ENCODE measurements at places on chromosomes 5 and 9.
A peak's percentile ranks its signal among the peaks of the same experiment; 100 is the strongest.

DNA sequence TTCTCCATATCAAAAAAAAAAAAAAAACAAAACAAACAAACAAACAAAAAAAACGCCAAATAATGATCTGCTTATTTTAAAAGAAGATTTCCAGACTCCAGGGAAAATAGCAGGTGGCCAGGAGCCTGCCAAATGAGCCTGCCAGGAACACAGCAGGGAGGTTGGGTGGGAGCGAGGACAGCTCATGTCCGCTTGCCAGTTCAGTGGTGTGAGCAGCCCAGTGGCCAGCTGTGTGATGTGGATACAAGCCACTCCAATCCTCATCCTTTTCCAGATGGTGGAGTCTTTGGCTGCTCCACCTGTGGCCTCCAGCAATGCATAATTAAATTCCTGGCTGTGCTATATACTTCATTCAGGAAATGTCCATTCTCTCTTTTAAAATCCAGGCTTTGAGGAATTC, 1025.1 kb upstream of the C9orf72 start:
- peak; percentile 35 for DNase-seq

DNA sequence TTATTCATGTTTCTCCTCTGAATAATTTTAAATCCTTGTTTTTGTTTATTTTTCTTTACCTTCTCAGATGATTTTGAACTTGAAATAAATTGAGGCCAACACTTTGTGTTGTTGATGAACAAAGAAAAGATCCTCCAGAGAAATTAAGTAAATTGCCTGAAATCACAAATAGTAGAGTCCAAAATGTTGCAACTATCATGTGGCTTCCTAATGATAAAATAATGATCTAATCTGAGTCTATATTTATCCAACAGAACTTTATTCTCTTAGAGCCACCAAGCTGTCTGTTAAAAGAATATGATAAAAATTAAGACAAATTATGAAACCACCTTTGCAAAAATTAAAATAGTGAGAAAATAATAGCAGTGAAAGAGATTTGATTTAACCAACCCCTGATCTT, 132.2 kb upstream of the SPEF2 start:
- no peak for DNase-seq

DNA sequence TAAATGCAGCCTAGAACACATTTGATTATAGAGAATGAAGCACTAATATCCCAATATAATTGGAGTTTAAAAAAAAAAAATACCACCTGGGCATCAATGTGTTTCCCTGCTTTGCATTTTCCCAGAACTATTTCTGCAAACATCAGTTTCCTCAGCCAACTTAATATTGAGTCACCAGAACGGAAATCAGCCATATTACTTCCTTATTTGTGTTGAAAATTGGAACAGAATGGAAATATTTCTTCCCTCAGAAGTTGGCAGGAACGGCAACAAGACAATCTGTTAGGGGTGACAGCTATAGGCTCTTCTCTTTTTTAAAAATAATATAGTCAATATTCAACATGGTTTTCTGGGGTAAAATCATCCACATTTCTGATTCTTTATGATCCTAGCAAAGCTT, 4.0 kb downstream of the MFAP3 start:
- no peak for DNase-seq

DNA sequence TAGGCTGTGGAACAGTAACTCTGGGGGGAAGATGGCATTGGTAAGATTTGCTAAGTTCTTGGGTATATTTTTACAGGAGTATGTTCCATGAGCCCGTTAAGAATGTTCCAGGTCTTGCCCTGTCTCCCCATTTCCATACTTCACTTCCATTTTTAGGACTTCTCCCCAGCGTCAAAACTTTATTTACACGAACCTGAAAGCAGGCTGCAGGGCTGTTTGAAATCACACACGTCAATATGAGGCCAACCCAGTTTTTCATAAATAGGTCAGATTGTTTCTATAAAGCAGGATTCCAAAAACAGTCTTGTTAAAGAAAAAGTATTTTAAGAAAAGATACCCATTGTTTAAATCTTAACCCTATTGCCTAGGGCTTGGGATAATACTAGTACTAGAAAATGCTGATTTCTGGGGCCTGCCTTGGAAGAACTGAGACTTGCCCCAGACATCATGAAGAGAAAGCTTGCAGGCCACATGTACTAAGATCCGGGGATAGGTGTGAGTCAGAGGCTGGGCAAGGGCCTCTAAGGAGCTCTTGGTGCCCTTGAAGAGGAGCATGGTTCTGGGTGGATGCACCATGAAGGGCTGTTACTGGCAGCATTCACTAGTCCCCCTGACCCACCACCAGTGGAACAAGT, 24.2 kb downstream of the TRIO start:
- no peak for DNase-seq

GRCh38 chr9:133991964-133992779, at the start of gene VAV2:
VAV2 (minus strand) TSS chr9:133992324; CDS start chr9:133992278, 46 bp downstream.
- DNase-seq, result peak; percentile 62

GRCh38 chr5:125083981-125084380, 337.5 kb upstream of the ZNF608 start:
- no peak for DNase-seq

GRCh38 chr5:1380011-1380817, 35.3 kb upstream of the CLPTM1L start:
- DNase-seq, result peak; percentile 68

- DNase-seq, result no peak
Observed at GRCh38 chr9:131863306-131863896, 123.5 kb upstream of the RAPGEF1 start.

DNA sequence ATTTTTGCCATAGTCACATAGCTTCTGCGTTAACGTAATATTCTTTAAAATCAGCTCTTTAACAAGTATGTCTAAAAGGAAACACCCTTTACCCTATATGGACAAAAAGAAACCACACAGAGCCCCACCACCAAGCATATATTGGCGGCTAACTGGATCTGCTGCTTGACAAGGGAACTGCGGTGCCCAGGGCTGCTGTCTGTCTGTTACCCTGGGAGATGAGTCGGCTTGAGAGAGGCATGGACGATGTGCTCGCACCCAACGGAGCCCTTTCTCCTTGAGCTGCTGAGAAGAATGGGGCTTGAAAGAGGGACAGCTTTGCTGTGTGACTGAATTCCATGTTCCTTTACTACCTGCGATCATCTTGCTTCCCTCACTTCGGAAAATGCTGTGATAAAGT, 158.6 kb upstream of the SHB start:
- DNase-seq, result no peak

DNA sequence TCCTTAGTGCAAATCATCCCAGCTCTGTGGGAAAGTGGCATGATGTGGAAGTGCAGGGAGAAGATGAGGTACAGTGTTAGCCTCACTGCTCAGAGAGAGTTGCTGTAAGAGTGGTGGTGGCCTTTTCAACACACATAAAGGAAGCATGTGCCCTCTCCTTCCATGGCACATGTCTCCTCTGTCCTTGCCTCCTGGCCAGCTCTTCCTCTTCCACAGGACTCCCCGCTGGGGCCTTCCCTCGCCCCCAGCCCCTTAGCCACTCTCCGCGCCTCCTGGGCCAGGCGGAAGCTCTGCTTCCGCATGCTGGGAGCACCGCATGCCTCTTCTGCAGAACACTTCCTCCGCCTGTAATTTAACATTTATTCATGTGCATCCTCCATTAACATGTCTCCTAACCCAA, 4.8 kb upstream of the KCNMB1 start:
- DNase-seq, result no peak

DNA sequence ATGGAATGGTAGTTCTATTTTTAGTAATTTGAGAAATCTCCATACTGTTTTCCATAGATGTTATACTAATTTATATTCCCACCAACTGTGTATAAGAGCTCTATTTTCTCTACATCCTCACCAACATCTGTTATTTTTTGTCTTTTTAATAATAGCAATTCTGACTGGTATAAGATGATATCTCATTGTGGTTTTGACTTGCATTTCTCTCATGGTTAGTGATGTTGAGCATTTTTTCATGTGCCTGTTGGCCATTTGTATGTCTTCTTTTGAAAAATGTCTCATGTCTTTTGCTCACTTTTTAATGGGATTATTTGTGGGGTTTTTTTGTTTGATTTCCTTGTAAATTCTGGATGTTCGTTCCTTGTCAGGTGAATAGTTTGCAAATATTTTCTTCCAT, 154.4 kb downstream of the ZSWIM6 start:
- no peak for DNase-seq

GRCh38 chr9:22813529-22813928, 366.9 kb downstream of the DMRTA1 start:
- DNase-seq, result peak; percentile 9

DNA sequence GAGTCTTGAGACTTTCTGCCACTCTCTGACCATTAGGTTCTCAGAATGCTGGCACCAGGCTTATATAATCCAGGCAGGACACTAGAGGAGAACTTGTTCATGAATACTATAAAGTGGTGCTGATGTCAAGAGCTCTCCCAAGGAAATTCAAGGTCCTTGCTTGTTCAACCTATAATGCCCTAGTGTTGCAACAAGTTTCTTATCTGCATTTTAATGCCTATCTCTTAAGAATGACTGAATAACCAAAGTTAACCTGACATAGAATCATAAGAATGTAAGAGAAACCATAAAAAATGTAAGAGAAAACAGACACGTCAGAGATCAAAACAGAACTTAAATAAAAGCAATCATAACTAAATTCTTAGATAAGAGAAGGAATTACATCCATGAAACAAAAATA, 640.8 kb upstream of the SGCD start:
- DNase-seq, result no peak

- DNase-seq, result no peak
Observed at GRCh38 chr9:84617411-84618029, 52.0 kb upstream of the NTRK2 start.

DNA sequence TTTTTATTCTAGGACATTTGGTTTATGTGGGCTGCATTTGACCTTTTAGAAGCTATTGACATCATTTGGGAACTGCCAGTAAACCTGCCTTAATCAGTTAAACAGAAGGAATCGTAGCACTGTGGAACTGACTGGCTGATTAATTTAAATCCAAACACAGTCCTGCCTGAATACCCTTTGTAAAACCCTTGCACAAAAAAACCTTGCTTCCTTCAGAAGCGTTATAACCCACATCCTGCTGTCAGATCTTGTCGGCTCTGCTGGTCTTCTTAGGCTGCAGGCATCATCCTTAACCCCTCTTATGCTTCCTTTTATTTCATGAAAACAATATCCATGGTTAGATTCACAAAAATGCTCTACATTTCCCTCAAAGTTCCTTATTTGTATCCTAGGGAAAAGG, 46.3 kb downstream of the PAM start:
- no peak for DNase-seq

GRCh38 chr9:98007251-98007928, 24.2 kb downstream of the ANP32B start:
- no peak for DNase-seq

- DNase-seq, result no peak
Observed at GRCh38 chr9:21465138-21465537, 17.0 kb downstream of the IFNE start.

GRCh38 chr5:172758077-172758833, 12.7 kb downstream of the DUSP1 start:
- DNase-seq, result peak; percentile 55

- peak; percentile 19 for DNase-seq
Observed at GRCh38 chr5:71892641-71893365, 173.7 kb downstream of the CARTPT start.

- no peak for DNase-seq
Observed at GRCh38 chr5:10401498-10401897, 40.2 kb upstream of the ROPN1L start.

DNA sequence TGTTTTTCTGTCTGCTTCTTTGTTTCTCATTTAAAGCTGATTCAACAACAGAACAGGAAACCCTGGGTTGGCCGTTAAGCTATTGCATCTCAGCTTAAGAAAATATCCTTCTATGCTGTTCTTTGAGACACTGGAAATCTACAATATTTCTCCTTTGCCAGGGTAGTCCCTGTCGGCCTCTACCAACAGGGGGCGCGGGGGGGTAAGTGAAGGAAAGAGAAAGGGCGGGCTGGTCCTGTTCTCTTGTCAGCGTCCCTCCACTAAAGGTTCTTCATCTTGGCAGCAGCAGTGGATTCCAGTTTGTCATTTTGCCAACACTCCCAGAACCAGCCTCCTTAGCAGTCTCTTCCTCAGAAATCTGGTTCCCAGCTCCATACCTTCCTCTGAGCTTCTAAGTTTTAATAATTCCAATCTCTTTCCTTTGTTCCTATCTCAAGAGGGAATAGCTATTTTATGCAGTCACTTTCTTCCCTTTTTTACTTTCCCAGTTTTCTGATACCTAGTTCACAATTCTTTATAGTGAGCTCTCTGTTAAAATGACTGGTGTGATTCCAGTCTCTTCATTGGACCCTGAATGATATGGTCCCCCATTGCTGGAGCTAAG, 222.3 kb downstream of the GLIS3 start:
- DNase-seq, result peak; percentile 68

DNA sequence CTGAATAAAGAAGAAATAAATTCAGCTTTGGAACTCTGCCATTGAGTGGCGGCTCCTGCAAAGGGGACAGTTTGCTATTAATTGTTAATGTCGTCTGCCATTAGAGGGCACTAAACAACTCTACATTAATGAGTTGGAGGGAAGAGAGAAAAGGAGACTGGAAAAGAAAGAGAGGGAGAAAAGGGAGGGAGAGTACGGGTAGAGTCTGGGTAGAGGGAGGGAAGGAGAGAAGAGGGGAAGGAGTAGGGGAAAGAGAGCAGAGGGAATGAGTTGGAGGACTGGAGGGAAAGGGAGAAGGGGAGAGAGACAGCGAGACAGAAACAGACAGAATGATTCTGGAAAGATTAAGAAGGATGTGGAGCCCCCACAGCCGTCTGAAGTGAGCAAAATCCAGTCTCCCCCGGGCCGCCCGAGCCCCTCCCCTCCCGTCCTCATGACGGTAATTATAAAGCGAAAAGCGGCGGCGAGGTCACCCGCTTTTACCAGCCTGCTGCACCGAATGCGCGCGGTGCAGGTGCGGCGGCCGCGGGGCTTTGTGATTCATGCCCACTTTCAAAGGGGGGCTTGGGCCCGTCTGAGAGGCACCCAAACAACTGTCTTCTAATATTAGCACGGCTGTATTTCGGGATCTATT, 1.9 kb upstream of the FST start:
- peak; percentile 60 for DNase-seq

DNA sequence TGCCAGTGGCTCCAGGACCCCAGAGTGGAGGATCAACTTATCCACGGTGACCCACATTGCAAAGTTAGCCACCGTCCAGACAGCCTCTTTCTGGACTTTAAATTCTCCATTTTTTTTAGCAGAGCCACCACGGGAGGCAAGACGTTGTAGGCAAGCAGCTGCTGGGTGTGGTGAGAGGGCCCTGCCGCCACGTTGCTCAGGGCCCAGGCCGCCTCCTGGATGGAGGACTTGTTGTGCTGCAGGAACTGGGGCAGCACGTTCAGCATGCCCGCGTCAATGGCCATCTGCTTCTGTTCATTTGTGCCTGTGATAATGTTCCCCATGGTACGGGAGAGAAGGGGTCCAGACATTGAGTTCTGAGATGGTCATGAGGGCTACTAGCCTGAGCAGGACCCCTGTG, 114.3 kb upstream of the POC5 start:
- no peak for DNase-seq
